ENCODE measurements at places on chromosomes 3 and 15.

DNA sequence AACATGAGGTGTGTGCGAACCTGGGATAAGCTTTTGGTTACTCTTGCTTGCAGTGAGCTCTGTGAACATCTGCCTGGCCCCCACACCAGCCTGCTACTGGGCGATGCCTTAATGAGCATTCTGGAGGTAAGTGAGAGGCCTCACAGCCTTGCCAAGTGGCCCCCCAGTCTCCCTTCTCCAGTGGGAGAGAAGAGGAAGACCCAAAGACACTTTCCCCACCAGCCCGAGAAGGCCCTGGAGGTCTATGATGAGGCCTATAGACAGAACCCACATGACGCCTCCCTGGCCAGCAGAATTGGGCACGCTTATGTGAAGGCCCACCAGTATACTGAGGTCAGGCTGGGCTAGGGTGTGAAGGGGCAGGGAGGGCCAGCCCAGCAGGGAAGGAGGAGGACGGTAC is 22.5 kb downstream of the TTC21A start:
- no peak for DNase-seq

GRCh38 chr3:138935505-138935862 is 11.5 kb downstream of the FOXL2 start:
- DNase-seq = no peak

- DNase-seq = no peak
Measured at GRCh38 chr3:103349760-103350159, 914.9 kb downstream of the ZPLD1 start.

GRCh38 chr15:69783211-69783610 is 314.5 kb downstream of the TLE3 start:
- no peak for DNase-seq

DNA sequence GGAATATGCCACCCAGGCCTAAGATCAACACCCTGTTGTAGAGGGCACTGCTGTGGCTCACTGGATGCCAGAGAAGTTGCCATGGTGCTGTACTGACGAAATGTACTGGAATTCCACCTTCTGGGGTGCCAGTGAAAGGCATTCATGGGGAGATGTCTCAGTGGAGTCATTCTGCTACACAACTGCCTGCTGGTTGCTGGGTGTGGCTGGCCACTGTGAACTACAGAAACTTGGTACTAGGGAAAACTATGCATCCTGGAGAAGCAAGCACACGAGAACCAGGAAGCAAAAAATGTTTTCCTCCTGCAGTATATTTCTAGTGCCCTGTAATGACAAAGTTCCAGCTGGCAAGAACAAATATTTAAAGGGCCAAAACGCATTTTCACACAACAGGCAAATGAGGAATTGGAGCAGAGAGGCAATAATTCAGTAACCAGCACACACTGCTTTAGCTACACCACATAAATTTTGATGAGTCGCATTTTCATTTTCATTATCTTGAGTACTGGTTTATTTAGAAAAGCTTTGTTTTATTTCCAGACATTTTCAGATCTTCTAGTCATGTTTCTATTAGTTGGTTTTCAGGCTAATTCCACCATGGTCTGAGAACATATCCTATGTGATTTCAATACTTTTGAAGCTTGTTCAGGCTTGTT is 18.3 kb upstream of the RFX7 start:
- DNase-seq = no peak

GRCh38 chr3:101102678-101103296 is 109.6 kb upstream of the ABI3BP start:
- no peak for DNase-seq

DNA sequence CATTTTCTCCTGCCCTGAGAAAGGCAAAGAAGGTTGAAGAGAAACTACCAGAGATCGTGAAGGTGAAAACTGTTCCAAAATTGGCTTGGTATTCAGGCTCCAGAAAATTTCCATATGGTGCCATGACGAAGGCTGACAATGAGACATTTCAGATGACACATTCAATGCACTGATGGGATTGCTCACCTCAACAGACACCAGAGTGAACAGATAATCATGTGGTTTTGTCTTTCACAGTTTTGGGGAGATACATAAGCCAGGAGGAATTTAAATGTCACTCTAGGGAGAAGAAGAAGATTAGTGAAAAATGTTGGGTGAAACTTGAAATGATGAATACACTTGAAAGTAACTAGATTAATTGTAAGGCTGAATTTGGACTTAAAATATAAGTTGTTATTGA is 339.7 kb upstream of the EPHA3 start:
- DNase-seq = no peak
